ENCODE measurements at places on chromosomes 3 and 15.

GRCh38 chr3:143226678-143227291 is 107.2 kb downstream of the CHST2 start:
- no peak for DNase-seq

DNA sequence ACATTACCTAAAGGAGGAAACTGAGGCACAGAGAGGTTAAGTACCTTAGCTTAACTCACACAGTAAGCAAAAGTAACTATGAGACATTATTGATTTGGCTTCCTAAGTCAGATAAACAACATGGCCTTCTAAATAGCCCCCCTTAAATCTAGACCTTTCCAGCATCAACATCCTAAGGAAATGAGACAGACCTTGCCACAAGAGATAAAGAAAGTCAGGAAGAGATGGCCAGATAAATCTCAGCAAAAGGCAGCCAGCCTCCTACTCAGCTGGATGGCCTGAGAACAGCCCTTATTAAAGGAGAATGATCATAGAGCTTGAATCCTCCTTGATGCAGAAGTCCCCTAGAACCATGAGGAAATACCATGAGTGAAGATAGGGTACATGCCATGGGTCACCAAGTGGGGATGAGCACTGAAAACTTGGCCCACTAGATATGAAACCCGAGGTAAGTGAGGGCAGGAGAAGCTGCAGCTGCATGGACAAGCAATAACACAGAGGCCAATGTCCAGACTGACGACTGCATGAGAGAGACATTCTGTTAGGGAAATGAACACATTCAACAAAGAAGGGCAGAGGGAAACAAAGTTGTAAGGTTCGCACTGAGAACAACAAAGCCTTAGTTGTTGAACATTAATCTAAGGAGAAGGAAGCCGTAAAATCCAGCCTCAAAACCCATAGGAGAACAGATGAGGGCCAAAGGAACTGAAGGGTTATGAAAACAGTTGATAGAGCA is 69.6 kb downstream of the ZIC4 start:
- no peak for DNase-seq

GRCh38 chr3:81339040-81339845 is 422.2 kb downstream of the GBE1 start:
- DNase-seq = no peak

GRCh38 chr3:195032106-195032759 is 238.7 kb downstream of the XXYLT1 start:
- no peak for DNase-seq

- DNase-seq = no peak
These were observed 39.5 kb downstream of the USP8 start for GRCh38 chr15:50463423-50464358.

DNA sequence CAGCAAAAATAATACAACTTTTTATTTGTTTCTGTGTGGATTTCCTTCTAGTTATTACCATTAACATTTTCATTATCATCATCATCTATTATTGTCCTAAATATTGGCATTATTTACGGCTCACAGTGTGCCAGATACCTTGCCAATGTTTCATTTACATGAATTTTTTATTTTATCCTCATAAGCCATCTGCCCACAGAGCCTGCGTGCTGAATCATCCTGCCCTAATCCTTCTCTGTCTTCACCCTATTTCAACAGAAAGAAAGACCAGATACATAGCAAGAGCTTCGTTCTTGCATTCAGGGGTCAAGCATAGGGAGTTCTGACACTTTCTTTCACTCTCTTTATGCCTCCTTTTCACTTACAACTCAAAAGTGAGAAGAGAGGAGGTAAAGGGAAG is 82.0 kb downstream of the KCNMB2 start:
- DNase-seq = no peak

DNA sequence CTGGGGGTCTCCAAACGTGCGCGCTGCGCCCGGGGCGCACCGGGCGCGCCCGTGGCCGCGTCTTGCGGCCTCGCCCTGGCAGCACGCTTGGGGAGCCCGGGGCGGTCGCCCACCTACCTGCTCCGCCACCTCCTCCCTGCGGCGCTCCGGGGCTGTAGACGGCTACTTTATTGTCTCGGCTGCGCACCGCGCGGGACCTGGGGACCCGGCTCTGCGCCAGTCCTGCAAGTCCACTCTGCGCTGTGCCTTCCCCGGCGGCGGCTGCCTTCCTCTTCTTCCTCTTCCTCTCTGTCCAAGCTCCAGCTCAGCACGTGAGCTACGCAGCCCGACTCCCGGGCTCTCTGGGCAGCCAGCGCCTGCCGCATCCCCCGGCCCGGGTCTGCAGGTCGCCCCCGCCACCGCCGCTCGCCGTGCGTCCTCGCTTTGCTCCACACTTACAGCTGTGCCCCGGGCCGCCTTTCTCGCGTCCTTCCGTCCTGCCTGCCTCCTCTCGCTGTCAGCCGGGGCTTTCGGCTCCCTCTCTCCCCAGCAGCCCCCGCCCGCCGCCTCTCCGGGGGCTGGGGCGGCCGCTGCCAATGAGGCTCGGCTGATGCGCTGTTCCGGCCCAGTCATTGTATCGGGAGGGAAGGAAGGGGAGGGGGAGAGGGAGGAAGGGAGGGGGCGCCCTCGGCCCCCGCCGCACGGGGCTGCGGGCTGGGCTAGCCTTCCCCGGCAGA is 156.4 kb upstream of the FRMD4B start:
- no peak for DNase-seq

GRCh38 chr15:90903733-90904536 is 833 bp downstream of the MAN2A2 start:
- DNase-seq = no peak

DNA sequence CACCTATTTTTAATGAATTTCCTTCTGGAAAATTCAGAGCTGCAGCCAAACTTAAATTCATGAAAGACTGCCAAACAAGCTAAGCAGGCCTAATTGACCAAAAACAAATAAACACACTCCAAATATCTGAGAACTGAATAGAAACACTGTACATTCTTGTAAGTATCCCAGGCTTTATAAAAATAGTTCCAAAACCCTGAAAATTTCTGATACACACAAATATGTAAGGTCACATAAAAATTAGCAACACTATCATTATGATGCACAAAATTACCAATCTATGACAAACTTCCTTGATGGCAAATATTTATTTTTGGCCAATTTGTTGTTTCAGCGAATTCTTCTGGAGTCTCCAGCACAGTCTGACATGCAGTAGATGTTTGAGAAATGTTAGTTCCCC is 117.9 kb upstream of the UBE2E2 start:
- DNase-seq = no peak

- DNase-seq = no peak
These were observed 163.2 kb upstream of the LMCD1 start for GRCh38 chr3:8338424-8338823.

DNA sequence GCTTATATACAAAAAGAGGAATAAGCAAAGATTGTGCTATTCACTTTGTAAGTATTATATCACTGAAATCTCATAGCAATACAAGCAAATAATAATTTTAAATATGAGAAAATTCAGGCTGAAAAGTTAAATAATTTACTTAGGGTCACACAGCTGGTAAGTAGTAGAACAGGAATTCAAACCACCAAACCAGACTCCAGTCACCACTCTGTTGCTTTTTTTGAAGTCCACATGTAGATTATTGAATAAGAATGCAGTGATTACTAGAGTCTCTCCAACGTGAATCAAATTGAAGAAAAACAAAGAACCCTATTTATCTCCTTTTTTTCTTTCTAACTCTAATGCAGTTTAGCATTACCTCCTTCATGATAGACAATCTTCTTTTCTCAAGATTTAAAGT is 15.9 kb downstream of the SPICE1 start:
- DNase-seq = no peak

GRCh38 chr3:172094621-172095557 is 55.5 kb downstream of the FNDC3B start:
- no peak for DNase-seq

DNA sequence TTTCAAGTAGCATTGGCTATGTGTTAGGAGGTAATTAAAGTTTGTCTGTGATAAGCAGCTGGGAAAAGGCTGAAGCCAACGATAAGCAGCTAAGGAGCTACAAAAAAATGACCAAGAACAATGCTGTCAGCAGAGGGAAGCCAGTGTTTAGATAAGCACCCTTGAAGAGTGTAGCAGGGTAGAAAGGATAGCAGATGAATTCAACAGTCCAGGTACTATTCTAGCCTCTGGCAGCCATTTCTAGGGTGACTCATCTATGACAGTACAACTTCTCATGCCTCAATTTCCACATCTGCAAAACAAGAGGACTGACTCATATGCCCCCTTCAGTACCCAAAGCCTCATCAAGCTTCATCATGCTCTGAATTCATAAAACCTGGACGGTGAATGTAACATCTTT is 617.6 kb upstream of the UBE2E2 start:
- no peak for DNase-seq

GRCh38 chr3:170458285-170458684 is 39.6 kb downstream of the CLDN11 start:
- no peak for DNase-seq

- no peak for DNase-seq
These were observed 732 bp downstream of the FAM43A start for GRCh38 chr3:194686414-194686815.

GRCh38 chr3:177647876-177648275 is 450.6 kb upstream of the TBL1XR1 start:
- no peak for DNase-seq

DNA sequence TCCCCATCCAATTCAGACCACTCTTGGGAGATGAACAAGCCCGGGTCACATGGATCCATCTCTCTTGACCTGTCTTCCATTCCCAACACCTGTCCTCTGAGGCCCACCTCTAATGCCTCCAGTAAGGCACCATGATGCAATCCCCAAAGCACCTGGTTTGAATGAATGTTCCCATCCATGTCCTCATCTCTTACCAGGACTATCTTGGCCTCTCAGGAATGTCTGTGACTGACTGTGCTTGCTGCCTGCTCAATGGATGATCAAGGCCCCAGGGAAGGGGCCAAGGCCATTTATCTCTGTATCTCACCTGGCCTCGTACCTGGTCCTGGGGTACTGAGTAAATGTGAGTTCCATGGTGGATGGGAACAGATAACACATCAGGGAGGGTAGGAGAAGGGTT is 49.7 kb downstream of the SLCO2A1 start:
- DNase-seq = no peak

- no peak for DNase-seq
These were observed 28.4 kb downstream of the MKRN2OS start for GRCh38 chr3:12516873-12517272.

DNA sequence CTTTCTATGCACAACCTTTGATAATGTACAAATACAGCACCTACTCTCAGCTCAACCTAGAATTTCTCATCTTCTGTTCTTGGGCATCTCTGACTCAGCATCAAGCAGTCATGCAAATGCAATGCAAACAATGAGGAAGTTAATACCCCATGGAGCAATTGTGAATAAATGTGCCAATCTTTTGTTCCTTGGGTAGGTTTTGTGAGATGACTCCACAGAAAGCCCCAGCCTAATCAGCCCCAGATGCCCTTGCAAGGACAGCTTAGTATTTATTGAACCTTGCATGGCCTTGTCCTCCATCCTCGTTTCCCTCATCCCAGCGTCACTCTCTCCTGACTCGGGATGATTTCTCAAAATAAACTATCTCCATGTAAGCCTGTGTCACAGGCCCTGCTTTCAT is 494.7 kb upstream of the NECTIN3 start:
- no peak for DNase-seq

DNA sequence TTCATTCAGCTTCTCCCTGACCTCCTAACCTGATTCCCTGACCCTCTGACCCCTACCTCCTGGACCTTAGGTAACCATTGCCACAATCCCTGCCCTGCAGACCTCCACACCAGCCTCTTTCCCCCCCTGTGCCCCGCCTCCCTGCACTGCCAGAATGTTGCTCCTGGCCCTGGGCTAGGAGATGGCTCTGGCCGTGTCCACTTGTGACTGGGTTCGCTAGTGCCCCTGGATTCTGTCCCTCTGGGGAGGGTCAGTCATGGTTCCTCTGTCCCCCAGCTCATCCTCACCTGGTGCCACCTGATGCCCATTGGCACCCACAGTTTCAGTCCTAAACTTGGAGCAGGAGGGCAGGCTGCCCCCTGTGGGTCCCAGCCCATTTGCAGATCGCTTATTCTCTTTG is 56.2 kb upstream of the PRR23E start:
- DNase-seq = no peak

GRCh38 chr15:57857871-57858270 is 151.4 kb downstream of the POLR2M start:
- DNase-seq = no peak

- DNase-seq = no peak
These were observed 340 bp downstream of the TMEM44 start for GRCh38 chr3:194632809-194633348.

GRCh38 chr3:40249168-40249567 is 60.3 kb upstream of the EIF1B start:
- DNase-seq = no peak

DNA sequence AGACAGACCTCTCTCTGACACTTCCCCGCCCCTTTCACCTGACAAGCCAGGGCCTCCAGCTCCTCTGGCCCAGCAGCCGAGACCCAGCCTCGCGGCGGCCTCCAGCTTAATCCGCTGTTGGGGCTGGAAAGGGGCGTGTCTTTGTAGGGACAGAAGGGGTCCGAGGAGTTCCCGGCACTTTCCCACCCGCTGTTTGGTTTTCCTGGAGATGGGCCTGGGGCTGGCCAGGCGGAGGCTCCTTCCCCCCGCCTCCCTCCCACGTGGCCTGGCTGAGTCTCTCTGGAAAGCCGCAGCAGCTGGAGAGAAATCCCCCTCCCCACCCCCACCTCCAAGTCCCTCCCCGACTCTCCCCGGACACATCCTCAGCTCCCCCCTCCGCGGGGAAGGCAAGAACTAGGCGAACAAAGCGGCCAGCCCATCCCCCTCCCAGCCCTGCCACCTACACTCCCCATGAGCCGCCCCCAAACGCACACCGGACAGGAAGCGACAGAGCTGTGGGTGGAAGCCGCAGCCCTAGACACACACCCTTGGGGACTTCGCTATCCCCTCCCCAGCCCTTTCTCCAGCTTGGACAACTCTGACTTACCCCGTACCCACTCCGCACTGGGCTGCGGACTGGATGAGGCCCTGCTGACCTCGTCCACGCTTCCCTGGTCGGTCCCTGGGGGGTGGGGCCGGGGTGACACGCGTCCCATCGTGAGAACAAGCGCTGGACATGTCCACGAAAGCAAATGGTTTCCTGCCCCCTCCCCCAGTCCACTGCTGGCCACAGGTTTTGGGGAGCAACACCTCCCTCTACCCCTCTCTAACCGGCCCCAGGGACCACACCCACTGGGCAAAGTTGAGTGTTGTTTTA is 1.2 kb downstream of the IGDCC4 start:
- DNase-seq = no peak

- no peak for DNase-seq
These were observed 55.3 kb downstream of the ROPN1B start for GRCh38 chr3:126024049-126024854.

GRCh38 chr15:29864501-29864900 is 42.2 kb upstream of the TJP1 start:
- no peak for DNase-seq

DNA sequence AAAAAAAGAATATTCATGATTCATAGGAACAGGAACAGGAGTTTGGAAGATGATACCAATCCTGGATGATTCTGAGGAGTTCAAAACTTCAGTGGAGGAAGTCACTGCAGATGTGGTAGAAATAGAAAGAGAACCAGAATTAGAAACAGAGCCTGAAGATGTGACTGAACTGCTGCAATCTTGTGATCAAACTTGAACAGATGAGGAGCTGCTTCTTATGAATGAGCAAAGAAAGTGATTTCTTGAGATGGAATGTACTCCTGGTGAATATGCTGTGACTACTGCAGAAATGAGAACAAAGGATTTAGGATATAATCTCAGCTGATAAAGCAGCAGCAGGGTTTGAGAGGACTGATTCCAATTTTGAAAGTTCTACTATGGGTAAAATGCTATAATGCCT is 72.7 kb downstream of the GSK3B start:
- DNase-seq = no peak
